ENCODE measurements at places on chromosomes 1 and 21.

GRCh38 chr1:41902664-41903063 lies 16.1 kb downstream of the HIVEP3 start:
- DNase-seq, result no peak

DNA sequence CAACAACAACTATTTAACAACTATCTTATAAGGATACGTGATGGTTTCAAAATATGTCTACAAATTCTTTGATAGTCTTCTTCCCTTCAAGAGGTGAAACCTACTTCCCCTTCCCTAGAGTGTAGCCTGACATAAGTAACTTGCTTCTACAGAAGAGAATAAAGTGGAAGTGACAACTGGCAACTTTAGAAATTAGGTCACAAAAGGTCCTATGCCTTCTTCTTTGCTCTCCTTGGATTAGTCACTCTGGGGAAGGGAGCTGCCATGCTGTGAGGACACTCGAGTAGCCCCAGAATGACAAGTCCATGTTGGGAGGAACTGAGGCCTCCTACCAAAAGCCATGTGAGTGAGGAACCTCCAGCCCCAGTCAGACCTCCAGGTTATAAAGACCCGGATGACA lies 19.2 kb downstream of the EFCAB14 start:
- DNase-seq, result no peak

GRCh38 chr1:45230537-45230936 lies 24.1 kb upstream of the ZSWIM5 start:
- no peak for DNase-seq

DNA sequence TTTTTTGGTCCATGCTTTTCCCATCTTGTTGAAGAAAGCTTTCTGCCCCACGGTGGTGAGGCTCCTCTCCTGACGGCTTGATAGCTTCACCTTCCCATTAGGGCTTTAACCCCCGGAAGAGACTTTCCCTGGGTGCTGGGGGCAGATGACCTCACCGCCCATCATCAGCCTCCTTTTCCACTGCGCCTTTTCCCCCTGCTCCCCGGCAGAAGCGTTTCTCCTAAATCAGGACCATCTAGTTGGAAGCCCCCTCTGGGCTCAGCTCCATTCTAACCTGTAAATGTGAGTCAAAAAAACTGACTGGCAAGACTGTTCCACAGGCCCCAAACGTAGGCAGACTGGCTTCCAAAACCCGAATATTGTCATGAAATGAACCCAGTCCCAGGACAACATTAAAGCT lies 6.7 kb downstream of the POFUT2 start:
- DNase-seq, result no peak

DNA sequence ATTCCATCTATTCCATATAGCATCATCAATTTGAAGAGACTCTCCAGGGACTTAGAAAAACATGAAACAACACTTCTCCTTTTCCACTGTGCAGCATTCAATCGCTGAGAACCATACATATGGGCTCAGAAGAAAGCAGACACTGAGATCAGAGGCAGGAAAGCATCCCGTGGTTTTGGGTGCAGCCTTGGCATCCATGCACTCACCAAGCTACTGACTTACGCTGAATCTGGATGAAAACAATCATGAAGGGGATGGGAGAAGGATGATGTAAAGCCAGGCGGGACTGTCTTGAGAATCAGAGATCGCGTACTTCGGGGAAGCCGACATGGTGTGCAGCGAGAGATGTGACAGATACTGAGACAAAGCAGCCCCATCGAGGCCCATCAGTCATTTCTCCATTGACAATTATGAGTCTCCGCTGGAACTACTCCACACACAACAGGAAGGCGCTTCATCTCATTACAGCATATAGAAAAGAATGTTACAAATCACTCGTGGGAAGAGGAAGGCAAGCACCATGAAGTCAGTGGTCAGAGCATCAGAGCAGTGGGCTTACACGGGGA lies 2.3 kb upstream of the TIAM1 start:
- no peak for DNase-seq

- no peak for DNase-seq
Observed at GRCh38 chr1:19254416-19254815, 2.8 kb downstream of the MRTO4 start.

Data from stimulated activated CD4-positive, alpha-beta T cell treated with anti-CD3 and anti-CD28 coated beads, Interleukin-4, amount 100 ng/mL, for 1 hour (primary cell).